Upper lobe of left lung (tissue), 6 donors: ENCODE measurements at places on chromosomes 3 and 15. TPM values are rescaled to one million over a fixed set of nuclear protein-coding genes. Genes with fewer than 3 reads are reported as not detected.

CXCR6 gene
- 5.2 TPM for total RNA-seq

TGM4 gene
- total RNA-seq = not detected

ECE2 gene
- not detected for total RNA-seq

DENND6A gene
- total RNA-seq = 21.5 TPM

C3orf22 gene
- total RNA-seq = not detected

ARID3B gene
- 11.0 TPM for total RNA-seq

PTPN23 gene
- total RNA-seq = 55.8 TPM

ADGRG7 gene
- total RNA-seq = not detected

ZNF662 gene
- total RNA-seq = 5.0 TPM

XCR1 gene
- total RNA-seq = 0.37 TPM

ZBTB47 gene
- 25.1 TPM for total RNA-seq

FANCD2OS gene
- total RNA-seq = not detected

EPHA3 gene
- 3.9 TPM for total RNA-seq
